ENCODE measurements at places on chromosomes 5 and 9. TPM values are rescaled to one million over a fixed set of nuclear protein-coding genes. Genes with fewer than 3 reads are reported as not detected.

The TMEM174 gene
- not detected for total RNA-seq

DNA sequence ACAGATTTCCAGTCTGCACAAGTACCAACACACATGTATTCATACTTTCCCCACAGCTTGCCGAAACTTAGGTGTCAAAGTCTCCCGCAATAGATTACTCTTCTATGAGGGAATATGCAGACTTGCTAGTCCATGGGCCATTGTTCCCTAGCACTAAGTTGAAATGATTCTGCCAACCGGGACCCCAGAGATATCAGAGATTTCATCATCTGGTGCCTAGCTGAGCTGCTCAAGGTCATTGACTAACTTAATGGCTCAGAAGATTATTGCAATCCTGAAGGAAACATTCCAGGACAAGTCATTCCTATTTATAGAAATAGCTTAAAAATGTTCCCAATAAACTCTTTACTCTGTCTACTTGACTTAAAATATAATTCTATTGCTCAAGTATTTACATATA is 202.6 kb downstream of the PIK3R1 start:
- DNase-seq: no peak

The FGF10 gene
- total RNA-seq: not detected

- no peak for DNase-seq
Measured at GRCh38 chr5:35098214-35098613, 50.5 kb upstream of the AGXT2 start.

DNA sequence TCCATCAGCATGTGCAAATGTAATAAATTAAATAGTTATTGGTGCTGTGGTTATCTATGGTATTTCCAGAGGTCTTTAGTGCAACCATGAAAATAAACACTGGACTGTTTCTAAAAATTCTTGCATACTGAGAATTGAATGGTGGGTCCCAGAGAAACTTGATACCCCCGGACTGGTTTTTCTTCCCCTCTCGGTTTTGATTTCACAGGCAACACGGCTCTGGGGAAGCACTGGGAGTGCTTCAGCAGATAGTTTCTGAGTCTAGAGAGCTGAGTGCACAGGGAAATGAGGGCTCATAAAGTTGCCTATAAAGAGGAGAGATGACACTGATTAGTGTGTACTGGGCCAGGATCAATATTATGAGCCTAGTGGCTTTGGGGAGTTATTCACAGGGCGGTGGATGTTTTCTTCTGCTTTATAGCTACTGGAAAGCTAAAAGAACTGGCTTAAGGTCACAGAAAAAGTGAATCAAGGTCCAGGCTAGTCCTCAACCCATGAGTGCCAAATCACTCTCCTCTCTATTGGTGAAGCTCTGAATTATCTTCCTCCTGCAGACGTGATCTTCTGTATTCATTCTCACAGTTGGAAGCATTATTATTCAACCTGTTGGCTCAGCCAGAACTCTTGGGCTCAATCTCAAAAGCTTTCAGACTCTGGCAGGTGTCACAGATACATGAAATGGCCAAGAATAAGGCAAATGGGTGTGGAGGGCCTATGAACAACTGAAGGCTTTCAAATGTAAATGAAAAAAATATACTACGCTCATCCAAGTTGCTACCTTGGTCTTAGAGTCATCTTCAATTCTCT is 170.2 kb upstream of the HMHB1 start:
- no peak for DNase-seq

DNA sequence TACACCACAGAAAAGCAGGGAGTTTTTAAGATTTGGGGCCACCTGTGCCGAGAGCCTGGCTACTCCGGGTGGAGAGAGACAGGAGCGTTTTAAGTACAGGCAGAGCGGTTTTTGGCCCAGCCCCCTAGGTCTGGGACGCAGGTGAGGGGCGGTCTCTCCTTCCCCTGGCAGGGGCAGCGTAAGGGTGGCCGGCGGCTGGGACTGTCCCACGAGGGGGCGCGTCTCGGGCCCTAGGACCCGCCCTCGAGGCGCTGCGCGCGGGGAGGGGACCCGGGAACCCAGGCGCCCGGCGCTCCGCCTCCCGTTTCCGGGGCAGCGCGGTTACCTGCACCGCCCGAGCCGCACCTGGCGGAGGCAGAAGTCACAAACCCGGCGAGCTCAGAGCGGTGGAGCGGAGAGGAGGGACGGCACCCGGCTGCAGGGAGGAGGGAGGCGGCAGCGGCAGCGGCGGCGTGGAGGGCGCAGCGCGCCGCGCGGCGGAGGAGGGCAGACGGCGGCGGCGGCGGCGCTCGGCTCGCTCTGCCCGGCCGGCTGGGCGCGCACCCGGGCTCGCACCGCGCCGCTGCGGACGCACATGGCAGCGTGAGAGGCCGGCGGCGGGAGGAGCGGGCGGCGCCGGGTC is at the start of gene WWC1:
WWC1 (plus strand) TSS at position 304 of the 622 bp plus-strand sequence. CDS start 508 bp downstream, outside the sequence.
- peak; percentile 58 for DNase-seq

The MLANA gene
- not detected for total RNA-seq

DNA sequence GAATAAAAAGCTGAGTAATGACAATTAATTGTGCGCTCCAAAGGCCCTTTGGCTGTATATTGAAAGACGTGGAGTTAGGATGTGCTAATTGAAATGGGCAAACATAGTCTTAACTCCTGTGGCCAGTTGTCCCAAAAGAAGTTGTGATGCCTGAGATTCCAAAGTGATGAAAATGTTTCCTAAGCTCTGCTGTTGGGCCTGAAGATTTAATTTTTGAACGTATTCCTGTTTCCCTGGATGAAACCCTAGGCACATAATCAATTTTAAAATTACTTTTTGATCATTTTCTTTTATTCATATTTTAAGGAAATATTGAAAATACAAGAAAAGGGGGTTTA is 87.9 kb downstream of the PRDM6 start:
- no peak for DNase-seq

- DNase-seq: no peak
Measured at GRCh38 chr9:114220061-114220541, 64.8 kb downstream of the COL27A1 start.

DNA sequence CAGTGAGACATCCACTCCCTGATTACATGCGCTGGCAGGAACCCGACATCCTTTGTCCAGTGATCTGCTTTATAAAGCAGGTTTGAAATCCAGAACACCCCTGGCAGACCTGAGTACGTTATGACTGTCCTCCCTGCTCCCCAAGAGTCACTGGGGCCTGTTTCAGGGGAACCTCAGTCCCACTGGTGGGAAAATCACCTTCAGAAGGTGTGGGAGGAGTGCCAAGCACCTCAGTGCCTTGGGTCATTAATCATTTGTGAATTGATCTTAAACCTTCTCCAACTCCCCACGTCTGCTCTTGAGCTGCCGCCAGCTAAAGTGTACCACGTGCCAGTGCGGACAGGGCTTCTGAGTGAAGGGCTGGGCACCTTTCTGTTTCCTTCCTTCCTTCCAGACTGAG is 16.2 kb downstream of the SLC6A3 start:
- no peak for DNase-seq

The GPR151 gene
- total RNA-seq: not detected

- DNase-seq: peak; percentile 69
Measured at GRCh38 chr5:87121304-87122150, 146.2 kb upstream of the RASA1 start.

The RPP25L gene
- 61.7 TPM for total RNA-seq

The CNTNAP3 gene
- total RNA-seq: not detected

GRCh38 chr5:83662558-83662957 is 58.1 kb downstream of the HAPLN1 start:
- peak; percentile 19 for DNase-seq

DNA sequence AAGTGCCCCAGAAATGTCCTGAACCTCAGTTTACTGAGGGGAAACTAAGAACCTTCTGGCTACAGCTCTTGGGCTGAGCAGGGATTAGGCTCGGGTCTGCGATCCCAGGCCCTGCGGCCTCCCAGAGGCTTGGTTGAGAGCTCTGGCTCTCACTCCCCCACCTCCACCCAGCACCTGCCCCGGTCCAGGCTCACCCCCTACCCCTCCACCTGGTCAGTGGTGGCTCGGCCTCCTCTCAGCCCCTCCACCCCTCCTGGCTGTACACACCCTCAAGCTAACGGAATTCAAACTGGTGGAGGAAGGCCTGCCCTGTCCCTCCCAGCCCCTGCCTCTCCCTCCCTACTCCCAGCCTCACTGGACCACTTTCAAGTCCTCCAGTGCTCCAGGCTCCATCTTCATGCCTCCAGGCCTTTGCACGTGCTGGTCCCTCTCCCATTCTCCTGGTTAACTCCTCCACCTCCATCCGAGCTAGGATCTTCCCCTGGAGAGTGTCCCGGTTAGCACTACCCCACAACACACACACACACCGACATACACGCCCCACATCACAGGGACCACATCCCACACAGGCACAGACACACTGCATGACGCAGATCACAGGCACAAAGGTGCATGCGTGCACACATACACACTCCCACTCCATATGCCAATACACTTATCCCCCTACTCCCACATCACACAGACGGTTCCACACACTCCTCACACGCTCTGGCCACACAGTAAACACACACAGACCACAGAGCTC is 130.9 kb downstream of the C9orf50 start:
- no peak for DNase-seq

GRCh38 chr9:127185931-127186781 is 63.7 kb upstream of the ANGPTL2 start:
- DNase-seq: no peak
